Activated naive CD8-positive, alpha-beta T cell treated with anti-CD3 and anti-CD28 coated beads for 36 hours (primary cell): ENCODE measurements at places on chromosomes 2 and 18. TPM values are rescaled to one million over a fixed set of nuclear protein-coding genes. Genes with fewer than 3 reads are reported as not detected.

Gene PRKAG3
- total RNA-seq: not detected

GRCh38 chr2:236679884-236680860 lies 110.5 kb downstream of the ACKR3 start:
- no peaks in the 10 kb centered on the region for H3K4me1 ChIP-seq
- no peak overlapping the region for H3K4me3 ChIP-seq
- DNase-seq: no peak
- H3K27me3 ChIP-seq: peaks cover 16% of the 10 kb centered on the region

GRCh38 chr2:33336036-33336625 lies 140.3 kb upstream of the RASGRP3 start:
- no peaks in the 10 kb centered on the region for H3K4me1 ChIP-seq
- no peak overlapping the region for H3K4me3 ChIP-seq
- no peak for DNase-seq
- peaks cover 13% of the 10 kb centered on the region for H3K27me3 ChIP-seq
- no peak overlapping the region for H3K27ac ChIP-seq
- H3K36me3 ChIP-seq: no peaks in the 10 kb centered on the region

Gene PFN4
- total RNA-seq: not detected

DNA sequence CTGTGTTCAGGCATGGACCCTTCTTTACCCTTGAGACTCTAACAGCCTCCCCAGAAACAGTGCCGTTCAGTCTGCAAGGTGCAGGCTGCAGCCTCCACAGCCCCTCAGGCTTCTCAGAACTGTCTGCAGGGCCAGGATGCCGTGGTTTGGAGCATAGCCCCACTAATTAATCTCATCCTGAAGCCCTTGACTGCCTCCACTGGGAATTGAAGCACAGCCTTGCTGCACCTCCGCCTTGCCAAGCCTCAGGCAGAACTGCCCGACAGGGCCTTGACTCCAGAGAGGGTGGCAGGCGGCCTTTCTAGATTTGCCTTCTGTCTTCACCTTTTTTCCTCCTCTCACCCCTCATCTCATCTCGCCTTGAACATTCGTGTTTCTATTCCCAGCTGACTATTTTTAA lies 119.8 kb downstream of the NRP2 start:
- no peak overlapping the region for H3K4me3 ChIP-seq
- no peaks in the 10 kb centered on the region for H3K4me1 ChIP-seq
- H3K36me3 ChIP-seq: no peaks in the 10 kb centered on the region
- H3K27ac ChIP-seq: no peak overlapping the region
- H3K27me3 ChIP-seq: peaks cover 3% of the 10 kb centered on the region

Gene CRYBA2
- total RNA-seq: not detected

DNA sequence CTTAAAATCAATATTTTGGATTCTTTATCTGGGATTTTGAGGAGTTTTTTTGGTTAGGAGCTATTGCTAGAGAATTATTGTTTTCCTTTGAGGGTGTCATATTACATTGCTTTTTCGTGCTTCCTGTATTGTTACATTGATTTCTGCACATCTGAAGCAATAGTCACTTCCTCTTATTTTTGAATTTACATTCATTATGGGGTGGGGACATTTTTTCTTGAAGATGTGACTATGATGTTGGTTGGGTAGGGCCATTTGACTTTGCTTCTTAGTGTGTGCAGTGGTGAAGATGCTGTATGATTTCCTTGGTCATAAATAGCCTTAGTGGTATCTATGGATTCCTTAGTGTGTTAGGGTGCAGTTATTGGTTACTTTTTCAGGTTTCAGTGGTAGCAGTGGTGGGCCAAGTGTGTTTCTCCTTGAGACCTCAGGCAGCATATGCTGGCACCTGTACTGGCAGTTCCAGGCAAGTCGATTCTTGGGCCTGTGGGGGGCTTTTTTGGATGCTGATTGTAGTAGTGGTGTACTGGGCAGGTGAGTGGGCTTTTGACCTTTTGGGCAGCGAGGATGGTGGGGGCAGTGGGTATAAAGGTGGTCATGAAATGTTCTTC lies 61.8 kb downstream of the ARHGAP25 start:
- no peaks in the 10 kb centered on the region for H3K27me3 ChIP-seq
- peaks cover 75% of the 10 kb centered on the region for H3K36me3 ChIP-seq

- H3K27me3 ChIP-seq: no peaks in the 10 kb centered on the region
- no peak overlapping the region for H3K27ac ChIP-seq
- H3K4me1 ChIP-seq: peaks cover 5% of the 10 kb centered on the region
- H3K4me3 ChIP-seq: no peak overlapping the region
- peaks cover 22% of the 10 kb centered on the region for H3K36me3 ChIP-seq
Observed at GRCh38 chr2:239186516-239187357, 214.1 kb downstream of the HDAC4 start.

GRCh38 chr2:120818441-120818920 lies 82.8 kb downstream of the GLI2 start:
- no peaks in the 10 kb centered on the region for H3K36me3 ChIP-seq
- H3K27ac ChIP-seq: no peak overlapping the region
- H3K4me1 ChIP-seq: no peaks in the 10 kb centered on the region
- no peak for DNase-seq
- H3K4me3 ChIP-seq: no peak overlapping the region

DNA sequence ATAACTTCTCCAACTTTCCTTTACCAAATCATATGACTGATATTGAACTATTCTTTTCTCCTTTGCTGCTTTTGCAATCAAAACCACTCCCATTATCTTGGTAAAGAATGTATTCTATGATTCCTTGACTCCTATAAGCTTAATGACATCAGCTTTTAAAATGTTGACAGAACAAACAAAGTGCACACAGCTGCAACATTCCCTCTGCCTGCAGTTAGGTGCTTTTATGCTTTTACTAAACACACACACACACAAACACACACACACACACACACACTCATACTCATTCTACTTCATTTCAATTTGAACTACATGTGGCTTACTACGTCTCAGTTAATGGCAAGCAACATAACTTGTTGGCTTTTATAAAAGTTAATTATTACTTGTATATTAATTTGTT lies 946.6 kb downstream of the DPP10 start:
- DNase-seq: no peak
- no peaks in the 10 kb centered on the region for H3K36me3 ChIP-seq
- no peaks in the 10 kb centered on the region for H3K27me3 ChIP-seq
- no peak overlapping the region for H3K4me3 ChIP-seq

Gene CDH2
- total RNA-seq: 0.37 TPM

DNA sequence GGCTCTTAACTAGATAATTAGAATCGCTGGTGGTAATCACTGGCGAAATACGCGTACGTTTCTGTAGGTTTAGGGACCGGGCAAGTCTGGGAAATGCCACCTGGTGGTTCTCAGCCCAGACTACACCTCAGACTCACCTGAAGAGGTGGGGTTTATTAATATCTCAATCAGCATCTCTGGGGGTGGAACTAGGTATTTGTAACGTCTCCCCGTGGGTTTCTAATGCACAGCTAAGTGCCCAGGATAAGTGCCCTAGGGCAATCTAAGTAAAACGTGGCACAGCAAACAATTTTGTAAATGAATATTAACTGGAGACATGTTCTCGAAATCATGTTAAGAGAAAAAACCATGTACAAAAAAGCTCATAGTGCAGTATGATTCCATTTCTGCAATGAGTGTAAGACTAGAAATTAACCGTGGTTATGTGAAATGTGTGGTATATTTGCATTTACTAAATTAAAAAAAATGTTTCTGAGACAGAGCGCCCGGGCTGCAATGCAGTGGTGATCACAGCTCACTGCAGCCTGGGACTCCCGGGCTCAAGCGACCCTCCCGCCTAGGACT lies 760 bp upstream of the CNOT11 start:
- peak overlapping the region; percentile 93 for H3K4me3 ChIP-seq
- peaks cover 29% of the 10 kb centered on the region for H3K4me1 ChIP-seq
- peaks cover 17% of the 10 kb centered on the region for H3K36me3 ChIP-seq
- H3K27me3 ChIP-seq: no peaks in the 10 kb centered on the region

Gene MEP1B
- 0.08 TPM for total RNA-seq

DNA sequence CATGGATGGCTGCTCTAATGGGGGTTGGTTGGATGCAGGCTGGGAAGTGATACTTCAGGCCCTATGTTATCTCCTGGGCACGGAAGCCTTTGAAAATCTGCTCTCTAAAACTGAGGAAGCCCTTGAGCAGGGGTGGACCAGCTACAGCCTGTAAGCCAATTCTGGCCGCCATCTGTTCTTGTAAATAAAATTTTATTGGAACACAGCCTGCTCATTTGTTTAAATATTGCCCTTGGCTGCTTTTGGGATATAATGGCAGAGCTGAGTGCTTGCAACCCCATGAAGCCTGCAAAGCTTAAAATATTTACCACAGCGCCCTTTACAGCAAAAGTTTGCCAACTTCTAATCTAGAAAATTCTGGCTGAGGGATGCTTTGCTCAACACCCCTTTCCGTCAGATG lies 11.9 kb upstream of the IGFBP2 start:
- no peaks in the 10 kb centered on the region for H3K27me3 ChIP-seq
- H3K4me3 ChIP-seq: no peak overlapping the region
- H3K4me1 ChIP-seq: peaks cover 12% of the 10 kb centered on the region
- no peak for DNase-seq
